ENCODE measurements at places on chromosomes 5 and 9.

DNA sequence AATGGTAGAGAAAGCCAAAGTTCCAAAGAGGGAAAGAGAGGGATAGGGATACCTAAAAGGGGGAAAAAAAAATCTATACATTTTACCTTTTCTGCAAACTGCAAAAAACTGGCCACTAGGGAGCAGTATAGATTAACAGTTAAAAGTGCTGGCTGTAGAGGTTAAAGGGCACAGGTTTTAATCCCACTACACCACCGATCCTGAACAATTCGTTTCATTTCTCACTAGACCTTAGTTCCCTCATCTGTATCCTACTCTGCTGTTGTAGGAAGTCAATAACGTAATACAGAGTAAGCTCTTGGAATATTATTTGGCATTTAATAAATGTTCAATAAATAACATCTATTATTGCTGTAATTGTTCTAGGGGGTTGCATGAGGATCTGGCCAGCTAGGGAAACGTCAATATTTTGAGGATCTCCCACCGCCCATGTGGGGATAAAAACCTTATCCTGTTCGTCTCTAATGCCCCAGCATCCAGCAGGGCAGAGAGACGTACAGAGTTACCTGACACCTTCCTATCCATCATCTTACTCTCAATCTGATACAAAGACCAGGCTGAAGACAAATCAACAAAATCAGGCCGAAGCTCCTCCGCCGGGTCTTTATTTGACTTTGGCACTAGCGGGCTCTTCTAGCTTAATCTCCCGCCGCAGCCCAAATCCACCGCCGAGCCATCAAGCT, 757 bp downstream of the CDC26 start:
- peak; percentile 36 for DNase-seq

DNA sequence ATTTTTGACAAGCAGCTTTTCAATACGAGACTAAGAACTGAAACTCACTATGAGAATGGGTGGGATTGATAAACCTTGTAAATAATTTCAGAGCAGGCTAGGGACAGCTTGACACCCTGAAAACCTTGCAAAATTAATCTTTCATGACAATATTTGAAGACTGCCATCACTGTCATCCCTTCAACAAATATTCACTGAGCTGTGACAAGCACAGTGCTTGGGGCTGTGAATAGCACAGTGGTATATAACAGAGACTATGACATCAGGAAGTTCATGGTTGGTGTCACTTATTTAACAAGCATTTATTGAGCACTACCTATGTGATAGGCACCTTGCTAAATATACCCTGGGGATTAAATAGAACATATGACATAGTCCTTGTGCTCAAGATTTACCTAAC, 741.0 kb upstream of the RIOK2 start:
- DNase-seq, result no peak

DNA sequence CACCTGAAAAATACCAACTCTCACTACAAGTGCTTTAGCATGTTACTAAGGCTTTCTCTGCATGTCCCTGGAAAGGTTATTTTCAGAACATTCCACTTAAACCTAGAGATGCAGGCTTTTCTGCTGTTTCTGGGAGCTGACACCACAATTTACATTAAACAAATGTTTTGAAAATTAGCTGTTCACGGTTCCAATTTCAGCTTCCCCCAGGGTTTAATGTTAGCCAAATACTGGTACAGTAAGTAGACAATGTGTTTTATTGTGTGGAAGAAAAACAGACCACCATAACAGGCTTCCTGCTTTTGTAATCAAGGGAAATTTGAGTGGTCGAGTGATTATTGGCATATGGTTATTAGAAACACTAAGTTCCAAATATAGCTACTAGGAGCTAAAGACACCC, 32.0 kb downstream of the MACROH2A1 start:
- no peak for DNase-seq

DNA sequence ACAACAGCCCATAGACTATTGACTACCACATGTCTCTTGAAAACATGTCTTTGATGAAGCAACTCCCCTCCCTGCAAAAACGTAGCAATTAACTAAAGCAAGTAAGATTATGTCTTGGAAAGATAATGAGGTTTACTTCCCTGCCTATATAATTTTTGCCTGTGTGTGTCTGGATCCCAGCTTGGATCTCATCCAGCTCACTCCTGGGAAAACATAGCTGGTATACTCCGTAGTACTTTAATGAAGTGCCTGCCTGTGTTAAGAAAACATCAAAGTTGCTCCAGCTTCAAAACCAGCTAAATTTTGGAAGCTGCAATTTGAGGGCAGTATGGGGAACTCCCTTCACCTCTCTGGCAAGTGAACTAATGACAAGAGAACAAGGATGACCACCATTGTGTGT, 182.6 kb upstream of the C9orf72 start:
- DNase-seq, result no peak

GRCh38 chr5:165185716-165186115, 1680.3 kb downstream of the MAT2B start:
- DNase-seq, result no peak

DNA sequence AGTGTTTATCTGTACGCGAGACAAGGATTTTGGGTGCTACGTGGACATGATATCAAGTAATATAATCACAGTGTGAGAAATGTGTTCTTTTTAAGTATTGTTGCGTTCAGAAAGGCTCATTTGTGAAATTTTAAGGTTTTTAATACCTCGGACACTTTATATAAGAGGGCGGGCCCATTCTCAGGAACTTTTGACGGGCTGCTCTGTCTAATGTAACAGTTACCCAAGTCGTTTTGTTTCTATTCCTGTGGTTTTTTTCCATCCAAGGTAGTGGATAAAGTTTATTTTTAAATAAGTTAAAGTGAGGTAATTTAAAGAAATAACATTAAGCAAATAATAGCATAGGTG, 525 bp downstream of the SRP19 start:
- no peak for DNase-seq

GRCh38 chr9:91433180-91433579, 9.5 kb upstream of the NFIL3 start:
- no peak for DNase-seq

- no peak for DNase-seq
Observed at GRCh38 chr9:15206903-15207696, 99.9 kb downstream of the TTC39B start.

- no peak for DNase-seq
Observed at GRCh38 chr5:79258801-79259200, 22.9 kb downstream of the JMY start.

DNA sequence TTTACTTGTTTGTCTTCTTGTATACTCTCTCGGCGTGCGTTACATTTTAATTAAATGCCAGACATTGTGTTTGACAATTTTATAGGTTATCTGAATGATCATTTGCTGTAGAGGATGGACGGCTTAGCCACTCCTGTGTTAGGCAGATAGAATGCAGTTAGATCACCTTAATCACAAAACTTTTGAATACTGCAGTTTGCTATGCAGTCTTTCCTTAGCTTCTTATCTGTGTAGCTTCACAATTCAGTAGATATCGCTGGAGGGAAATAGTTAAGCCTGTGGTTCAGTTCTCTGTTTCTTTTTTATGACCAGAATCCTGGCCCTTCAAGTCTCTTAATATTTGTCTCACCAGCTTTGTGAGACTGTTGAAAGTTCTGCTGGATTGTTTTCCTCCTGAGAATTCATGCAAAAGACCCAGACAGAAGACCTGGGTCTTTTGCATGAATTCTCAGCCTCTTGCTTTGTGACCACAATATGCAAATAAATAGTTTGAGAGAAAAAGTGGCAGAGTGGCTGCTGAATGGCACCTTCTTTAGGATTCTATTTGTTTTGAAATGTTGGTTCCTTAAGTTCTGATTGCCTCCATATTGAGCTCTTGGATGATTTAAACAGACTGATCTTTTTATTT, 40.2 kb downstream of the RASA1 start:
- no peak for DNase-seq
